ENCODE measurements at places on chromosomes 5 and 9. TPM values are rescaled to one million over a fixed set of nuclear protein-coding genes. Genes with fewer than 3 reads are reported as not detected.

Gene GABRA1
- 17.3 TPM for total RNA-seq

Gene XPA
- 2.6 TPM for total RNA-seq

Gene ANGPTL2
- 10.6 TPM for total RNA-seq

DNA sequence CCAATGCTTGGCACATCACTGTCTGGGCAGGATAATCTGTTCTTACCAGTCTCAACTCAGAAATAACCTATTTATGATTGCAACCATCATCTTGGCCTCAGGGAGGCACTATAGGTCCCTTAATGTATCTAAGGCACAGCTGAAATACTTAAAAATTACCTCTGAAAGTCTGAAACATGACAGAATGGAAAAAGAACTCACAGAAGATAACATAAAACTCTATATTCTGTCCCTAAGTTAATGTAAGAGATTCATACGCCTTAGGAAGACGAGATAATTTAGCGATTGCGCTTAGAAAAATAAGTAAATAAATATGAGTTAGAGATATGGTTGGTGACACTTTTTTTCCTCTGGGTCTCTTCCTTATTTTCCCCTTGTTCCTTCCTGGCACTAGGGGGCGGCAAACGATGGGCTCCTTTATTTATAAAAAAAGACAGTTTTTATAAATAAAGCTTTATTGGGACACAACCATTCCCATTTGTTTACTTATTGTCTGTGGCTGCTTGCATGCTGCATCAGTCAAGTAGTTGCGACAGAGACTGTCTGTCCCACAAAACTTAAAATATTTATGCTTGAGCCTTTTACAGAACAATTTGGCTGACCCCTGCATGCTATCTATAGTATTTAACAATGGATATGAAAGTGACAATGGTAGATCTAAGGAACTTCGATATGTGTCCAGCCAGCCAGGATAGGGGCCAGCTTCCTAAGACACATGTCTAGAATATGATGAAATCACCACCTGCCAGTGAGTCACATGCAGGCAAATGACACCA is 79.6 kb downstream of the PDE4D start:
- peak; percentile 60 for DNase-seq

DNA sequence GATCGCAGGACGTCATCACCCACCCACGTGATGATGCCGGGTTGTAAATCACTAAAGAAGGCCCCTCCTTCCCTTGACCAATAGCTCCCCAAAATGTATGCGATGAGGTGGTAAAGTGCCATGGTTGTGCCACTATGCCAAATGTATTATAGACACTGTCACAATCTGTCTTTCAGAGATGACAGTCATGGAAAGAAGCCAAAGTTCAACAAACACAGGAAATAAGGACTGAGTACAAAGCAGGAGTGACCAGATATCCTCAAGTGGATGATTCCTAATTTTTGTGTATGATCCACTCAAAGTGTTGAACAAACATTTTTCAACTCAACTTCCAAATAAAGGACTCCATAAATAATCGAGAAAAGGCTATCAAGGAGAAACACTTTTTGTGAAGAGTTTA is 12.5 kb downstream of the GLIS3 start:
- DNase-seq: no peak

GRCh38 chr9:80320916-80321315 is 749.2 kb downstream of the TLE4 start:
- no peak for DNase-seq

All from H1 (cell line).